ENCODE measurements at places on chromosomes 4 and X.

GRCh38 chrX:427812-428725, 41.4 kb upstream of the PPP2R3B start:
- no peak for DNase-seq
- H3K27me3 ChIP-seq: no peaks in the 10 kb centered on the region
- H3K4me1 ChIP-seq: peaks cover 4% of the 10 kb centered on the region

GRCh38 chrX:68909945-68910344, 81.1 kb downstream of the EFNB1 start:
- H3K4me3 ChIP-seq: no peak overlapping the region
- no peaks in the 10 kb centered on the region for H3K27me3 ChIP-seq
- peaks cover 16% of the 10 kb centered on the region for H3K4me1 ChIP-seq

DNA sequence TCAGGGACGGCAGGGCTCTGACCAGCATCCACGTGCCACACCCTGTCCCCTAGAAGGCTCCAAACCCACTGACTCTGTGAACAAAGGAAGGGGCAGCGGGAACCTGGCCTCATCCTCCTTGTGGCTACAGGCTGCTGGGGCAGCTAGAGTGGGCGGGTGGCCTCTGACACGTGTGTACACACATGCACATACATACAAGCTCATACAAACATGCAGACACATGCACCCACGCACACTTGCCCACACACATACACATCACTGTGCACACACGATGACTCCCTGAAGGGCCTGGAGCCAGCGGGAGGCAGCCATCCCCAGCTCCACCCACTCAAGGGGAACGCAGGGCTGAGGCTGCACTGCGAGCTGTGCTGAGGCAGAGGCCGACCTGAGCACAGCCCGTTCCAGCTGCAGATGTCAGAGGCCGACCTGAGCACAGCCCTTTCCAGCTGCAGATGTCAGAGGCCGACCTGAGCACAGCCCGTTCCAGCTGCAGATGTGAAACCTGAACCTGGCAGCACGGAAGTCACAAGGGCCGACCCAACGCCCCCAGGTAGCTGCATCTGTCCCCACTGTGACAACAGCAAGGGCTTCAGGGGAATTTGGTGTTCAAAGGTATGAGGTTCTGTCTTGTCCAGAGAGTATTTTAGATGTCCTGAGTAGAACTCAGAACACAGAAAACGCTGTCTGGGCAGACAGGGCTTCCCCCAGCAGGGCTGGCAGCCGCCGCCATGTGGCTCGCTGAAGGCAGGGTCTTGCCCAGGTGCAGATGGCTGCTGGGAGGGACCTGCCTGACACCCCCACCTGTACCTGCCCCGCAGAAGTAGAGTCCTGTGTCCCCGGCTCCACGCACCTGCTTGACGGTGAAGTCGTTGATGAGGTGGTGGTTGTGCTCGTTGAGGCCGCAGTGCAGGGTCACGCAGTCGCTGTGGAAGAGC, 33.5 kb downstream of the CTBP1 start:
- H3K27me3 ChIP-seq: no peaks in the 10 kb centered on the region
- no peak overlapping the region for H3K4me3 ChIP-seq
- peaks cover 4% of the 10 kb centered on the region for H3K4me1 ChIP-seq

- no peak overlapping the region for H3K27ac ChIP-seq
- DNase-seq: peak; percentile 80
- H3K27me3 ChIP-seq: no peaks in the 10 kb centered on the region
- peaks cover 6% of the 10 kb centered on the region for H3K36me3 ChIP-seq
Measured at GRCh38 chr4:55866973-55867574, 13.6 kb downstream of the EXOC1 start.

GRCh38 chr4:97643179-97643578, 500.1 kb downstream of the STPG2 start:
- no peaks in the 10 kb centered on the region for H3K27me3 ChIP-seq
- H3K4me3 ChIP-seq: no peak overlapping the region

DNA sequence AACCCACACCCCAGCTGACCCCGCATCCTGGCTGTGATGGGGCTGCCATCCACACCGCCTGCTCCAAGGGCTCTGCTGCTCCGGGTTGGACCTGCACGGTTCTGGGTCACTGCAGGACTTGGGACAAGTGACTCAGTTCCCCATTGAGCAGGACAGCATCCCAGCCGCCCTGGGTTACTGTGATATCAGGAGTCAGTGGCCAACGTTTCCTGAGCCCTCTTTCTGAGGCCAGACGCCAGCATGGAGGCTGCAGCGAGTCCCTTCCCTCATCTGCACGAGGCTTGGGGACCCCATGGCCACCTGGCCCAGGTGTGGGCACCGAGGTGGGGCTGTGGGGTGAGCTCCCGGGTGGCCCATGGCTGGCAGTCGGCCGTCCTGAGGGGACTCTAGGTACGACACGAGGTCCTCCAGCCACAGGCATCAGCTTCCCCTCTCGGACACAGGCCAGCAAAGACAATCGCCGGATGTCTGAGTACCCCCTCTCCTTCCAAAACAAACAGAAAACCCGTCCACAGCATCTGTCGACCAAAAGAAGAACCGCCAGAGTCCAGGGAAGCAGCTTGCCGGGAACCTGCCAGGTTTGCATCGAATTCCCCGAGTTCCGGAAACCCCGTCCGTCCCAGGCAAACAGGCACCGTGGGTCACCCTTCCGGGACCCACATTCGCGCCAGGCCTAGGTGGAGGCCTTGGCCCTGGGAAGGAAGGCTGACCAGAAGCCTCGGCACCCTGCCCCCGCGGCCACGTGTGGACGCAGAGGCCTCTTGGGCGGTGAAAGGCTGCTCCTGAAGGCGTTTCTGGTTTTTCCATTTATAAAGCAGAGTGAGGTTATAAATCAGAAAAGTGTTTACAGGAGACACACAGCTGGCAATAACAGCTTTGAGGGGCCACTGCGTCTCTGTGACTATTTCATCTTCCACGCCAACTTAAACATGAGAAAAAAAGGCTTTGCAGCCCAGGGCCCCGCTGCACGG, 136.0 kb downstream of the FAM53A start:
- H3K27me3 ChIP-seq: no peaks in the 10 kb centered on the region
- H3K4me1 ChIP-seq: no peaks in the 10 kb centered on the region
- H3K27ac ChIP-seq: no peak overlapping the region

GRCh38 chr4:152784490-152785350, 5.0 kb downstream of the ARFIP1 start:
- H3K4me1 ChIP-seq: no peaks in the 10 kb centered on the region
- H3K27ac ChIP-seq: no peak overlapping the region
- H3K4me3 ChIP-seq: no peak overlapping the region
- H3K27me3 ChIP-seq: no peaks in the 10 kb centered on the region
- no peaks in the 10 kb centered on the region for H3K36me3 ChIP-seq

- H3K4me1 ChIP-seq: no peaks in the 10 kb centered on the region
- H3K27ac ChIP-seq: no peak overlapping the region
- H3K36me3 ChIP-seq: no peaks in the 10 kb centered on the region
- no peaks in the 10 kb centered on the region for H3K27me3 ChIP-seq
- H3K4me3 ChIP-seq: no peak overlapping the region
- DNase-seq: no peak
Measured at GRCh38 chr4:123921339-123921738, 524.7 kb downstream of the SPRY1 start.

- H3K27me3 ChIP-seq: no peaks in the 10 kb centered on the region
- DNase-seq: no peak
- H3K36me3 ChIP-seq: no peaks in the 10 kb centered on the region
- H3K4me3 ChIP-seq: no peak overlapping the region
Measured at GRCh38 chr4:37138019-37138653, 106.4 kb upstream of the NWD2 start.

DNA sequence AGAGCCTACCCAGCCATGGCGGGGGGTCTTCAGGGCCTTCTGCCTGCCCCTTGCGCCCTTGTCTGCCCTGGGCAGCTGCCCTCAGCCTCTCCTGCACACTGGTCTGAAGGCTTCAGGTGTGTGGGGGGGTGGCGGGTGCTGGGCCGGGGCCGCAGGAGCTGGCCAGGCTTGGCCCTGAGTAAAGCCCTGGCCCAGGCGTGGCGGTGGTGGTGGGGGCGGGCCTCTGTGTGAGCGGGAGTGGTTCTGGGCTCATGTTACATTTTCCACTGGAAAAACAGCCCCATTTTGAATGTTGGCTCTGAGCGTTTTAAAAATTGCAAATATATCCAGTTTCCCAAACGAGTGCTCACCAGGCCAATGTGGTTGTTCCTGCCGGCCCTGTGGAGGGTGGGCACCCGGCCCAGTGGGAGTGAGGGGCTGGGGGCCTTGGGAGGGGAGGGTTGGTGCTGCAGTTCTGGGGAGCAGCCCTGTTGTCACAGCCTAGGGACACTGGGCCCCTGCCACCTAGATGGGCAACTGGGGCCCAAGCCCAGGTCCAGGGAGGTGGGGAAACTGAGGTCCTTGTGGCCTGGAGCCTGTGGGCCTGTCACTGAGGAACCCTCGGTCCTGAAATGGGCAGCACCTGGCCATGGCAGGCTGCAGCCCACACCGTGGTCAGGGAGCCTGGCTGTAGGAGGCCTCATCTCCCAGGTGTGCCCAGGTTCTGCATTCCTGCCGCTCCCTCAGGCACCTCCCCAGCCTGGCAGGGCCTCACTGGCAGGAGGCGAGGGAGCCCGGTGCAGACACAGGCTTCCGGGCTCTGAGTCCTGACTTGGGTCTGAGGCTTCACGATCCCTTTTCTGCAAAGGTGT, 28.3 kb downstream of the FGFRL1 start:
- no peaks in the 10 kb centered on the region for H3K36me3 ChIP-seq
- no peaks in the 10 kb centered on the region for H3K27me3 ChIP-seq
- no peak overlapping the region for H3K27ac ChIP-seq
- DNase-seq: peak; percentile 37
- no peak overlapping the region for H3K4me3 ChIP-seq

DNA sequence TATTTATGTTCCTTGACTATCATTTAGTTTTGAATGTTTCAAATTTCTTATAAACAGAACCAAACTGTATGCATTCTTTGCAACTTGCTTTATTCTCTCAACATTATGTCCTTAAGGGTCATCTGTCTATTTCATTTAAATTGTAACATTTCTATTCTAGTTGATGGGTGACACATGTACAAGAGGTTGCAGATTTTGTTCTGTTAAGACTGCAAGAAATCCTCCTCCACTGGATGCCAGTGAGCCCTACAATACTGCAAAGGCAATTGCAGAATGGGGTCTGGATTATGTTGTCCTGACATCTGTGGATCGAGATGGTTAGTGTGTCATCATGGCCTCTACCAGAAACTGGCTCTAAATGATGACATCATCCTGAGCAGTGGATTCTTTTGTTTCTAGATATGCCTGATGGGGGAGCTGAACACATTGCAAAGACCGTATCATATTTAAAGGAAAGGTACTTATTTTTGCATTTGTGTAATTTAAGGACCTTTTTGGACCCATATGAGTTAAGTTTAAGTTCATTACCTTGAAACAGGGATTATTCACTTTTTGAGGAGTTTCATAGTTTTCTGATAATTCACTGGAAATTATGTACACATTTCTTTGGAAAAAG, 6.1 kb downstream of the LIAS start:
- H3K27ac ChIP-seq: no peak overlapping the region
- H3K27me3 ChIP-seq: no peaks in the 10 kb centered on the region
- H3K4me1 ChIP-seq: peaks cover 3% of the 10 kb centered on the region
- no peak for DNase-seq

DNA sequence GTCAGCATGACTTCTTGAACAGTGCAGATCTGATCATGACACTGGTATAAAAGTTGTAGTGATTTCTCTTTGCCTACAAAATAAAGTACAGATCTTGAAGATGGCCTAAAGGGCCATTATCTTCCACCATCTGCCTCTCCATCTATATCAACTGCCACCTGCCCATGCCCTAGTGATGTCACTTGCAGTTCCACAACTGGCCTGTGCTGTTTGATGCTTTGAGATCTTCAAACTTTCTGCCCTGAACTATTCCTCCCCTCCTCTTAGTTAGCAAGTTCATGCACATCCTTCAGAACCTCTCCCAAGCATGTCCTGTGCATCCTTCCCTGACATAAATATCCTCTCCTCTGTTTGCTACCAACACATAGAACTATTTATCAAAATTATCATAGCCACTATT, 217.0 kb downstream of the SOWAHB start:
- H3K27me3 ChIP-seq: no peaks in the 10 kb centered on the region
- peaks cover 9% of the 10 kb centered on the region for H3K4me1 ChIP-seq
- no peak for DNase-seq

GRCh38 chr4:23333946-23334878, 555.6 kb downstream of the PPARGC1A start:
- no peaks in the 10 kb centered on the region for H3K36me3 ChIP-seq
- DNase-seq: peak; percentile 32
- H3K27ac ChIP-seq: no peak overlapping the region
- no peaks in the 10 kb centered on the region for H3K4me1 ChIP-seq
- H3K4me3 ChIP-seq: no peak overlapping the region
- no peaks in the 10 kb centered on the region for H3K27me3 ChIP-seq

- H3K36me3 ChIP-seq: no peaks in the 10 kb centered on the region
- H3K27ac ChIP-seq: no peak overlapping the region
- no peaks in the 10 kb centered on the region for H3K4me1 ChIP-seq
- no peaks in the 10 kb centered on the region for H3K27me3 ChIP-seq
- DNase-seq: no peak
Measured at GRCh38 chr4:86294883-86295282, 65.0 kb downstream of the MAPK10 start.

- no peak for DNase-seq
- no peaks in the 10 kb centered on the region for H3K36me3 ChIP-seq
- no peaks in the 10 kb centered on the region for H3K4me1 ChIP-seq
- no peaks in the 10 kb centered on the region for H3K27me3 ChIP-seq
- H3K27ac ChIP-seq: no peak overlapping the region
- H3K4me3 ChIP-seq: no peak overlapping the region
Measured at GRCh38 chr4:36677874-36678273, 396.5 kb downstream of the DTHD1 start.

GRCh38 chr4:139919521-139919920, 234.5 kb downstream of the MAML3 start:
- H3K27ac ChIP-seq: no peak overlapping the region
- H3K27me3 ChIP-seq: no peaks in the 10 kb centered on the region
- no peaks in the 10 kb centered on the region for H3K36me3 ChIP-seq
- H3K4me1 ChIP-seq: peaks cover 7% of the 10 kb centered on the region

DNA sequence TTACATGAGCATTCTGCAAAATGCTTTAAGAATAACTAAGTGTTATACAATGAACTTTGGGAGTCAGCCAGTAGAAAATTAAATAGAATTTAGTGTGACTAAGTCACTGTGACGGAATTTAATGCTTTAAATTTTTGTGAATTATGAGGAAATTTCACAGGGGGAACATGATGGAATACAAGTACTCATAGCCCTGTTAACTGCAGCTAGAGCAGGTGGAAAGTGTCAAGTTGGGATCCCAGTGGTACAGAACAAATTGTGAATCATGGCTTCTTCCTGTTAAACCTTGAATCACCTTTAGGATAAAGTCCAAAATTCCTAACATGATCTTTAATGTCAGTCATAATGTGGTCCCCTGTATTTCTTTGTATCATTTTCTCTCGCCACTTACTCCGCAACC, 212.2 kb upstream of the CENPE start:
- H3K4me3 ChIP-seq: no peak overlapping the region
- H3K4me1 ChIP-seq: no peaks in the 10 kb centered on the region
- H3K27ac ChIP-seq: no peak overlapping the region
- H3K27me3 ChIP-seq: no peaks in the 10 kb centered on the region
- no peaks in the 10 kb centered on the region for H3K36me3 ChIP-seq

- DNase-seq: no peak
- H3K27me3 ChIP-seq: no peaks in the 10 kb centered on the region
- H3K36me3 ChIP-seq: peaks cover 4% of the 10 kb centered on the region
- no peaks in the 10 kb centered on the region for H3K4me1 ChIP-seq
- no peak overlapping the region for H3K4me3 ChIP-seq
Measured at GRCh38 chrX:24168807-24169206, 19.3 kb downstream of the ZFX start.

Data from trophoblast cell (in vitro differentiated cells and primary cell).